ENCODE measurements at places on chromosomes 1 and 21.
A peak's percentile ranks its signal among the peaks of the same experiment; 100 is the strongest.

DNA sequence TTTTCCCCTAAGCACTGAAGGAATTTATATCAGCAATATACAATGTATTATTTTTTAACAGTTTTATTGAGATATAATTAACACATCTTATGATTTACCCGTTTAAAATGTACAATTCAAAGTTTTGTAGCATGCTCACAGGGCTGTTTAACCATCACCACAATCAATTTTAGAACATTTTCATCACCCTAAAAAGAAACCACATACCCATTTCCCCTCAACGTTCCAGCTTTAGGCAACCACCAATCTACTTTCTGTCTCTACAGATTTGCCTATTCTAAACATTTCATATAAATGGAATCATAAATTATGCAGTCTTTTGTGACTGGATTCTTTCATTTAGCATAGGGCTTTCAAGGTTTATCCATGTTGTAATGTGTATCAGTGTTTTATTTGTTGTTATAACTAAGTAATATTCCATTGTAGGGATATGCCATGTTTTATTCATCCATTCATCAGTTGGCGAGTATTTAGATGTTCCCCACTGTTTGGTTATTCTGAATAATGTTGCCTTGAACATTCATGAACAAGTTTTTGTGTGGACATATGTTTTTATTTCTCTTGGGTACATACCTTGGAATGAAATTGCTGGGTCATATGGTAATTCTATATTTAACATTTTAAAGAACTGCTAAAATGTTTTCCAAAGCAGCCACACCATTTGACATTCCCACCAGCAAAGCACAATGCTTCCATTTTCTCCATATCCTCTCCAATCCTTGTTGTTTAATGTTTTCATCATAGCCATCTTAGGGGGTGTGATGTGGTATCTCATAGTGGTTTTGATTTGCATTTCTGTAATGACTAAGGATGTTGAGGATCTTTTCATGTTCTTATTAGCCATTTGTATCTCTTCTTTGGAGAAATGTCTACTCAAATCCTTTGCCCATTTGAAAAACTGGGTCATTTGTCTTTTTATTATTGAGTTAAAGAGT lies 188.5 kb downstream of the TM2D1 start:
- DNase-seq: no peak

DNA sequence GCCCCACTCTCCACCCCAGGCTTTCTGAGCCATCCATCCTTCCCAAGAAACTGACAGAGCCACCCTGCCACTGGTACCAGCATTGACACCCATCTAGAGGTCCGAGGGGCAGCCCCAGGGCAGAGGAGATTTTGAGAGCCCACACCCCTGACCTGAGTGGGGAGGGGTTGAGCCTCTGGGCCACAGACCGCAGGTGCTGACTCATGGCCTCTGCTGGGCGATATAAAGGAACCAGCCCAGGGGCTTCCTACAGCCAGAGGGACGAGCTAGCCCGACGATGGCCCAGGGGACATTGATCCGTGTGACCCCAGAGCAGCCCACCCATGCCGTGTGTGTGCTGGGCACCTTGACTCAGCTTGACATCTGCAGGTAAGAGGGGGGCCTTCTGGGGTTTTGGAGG lies at the start of gene PADI4:
PADI4 (plus strand) TSS at position 252 of the 400 bp plus-strand sequence; CDS start at position 278, 26 bp downstream.
- DNase-seq: no peak

GRCh38 chr1:22229379-22229778 lies 86.5 kb upstream of the WNT4 start:
- no peak for DNase-seq

- DNase-seq: no peak
These were observed 409.5 kb upstream of the ADGRL2 start for GRCh38 chr1:81391125-81391828.

- DNase-seq: no peak
These were observed 650.3 kb downstream of the AJAP1 start for GRCh38 chr1:5304702-5305101.

DNA sequence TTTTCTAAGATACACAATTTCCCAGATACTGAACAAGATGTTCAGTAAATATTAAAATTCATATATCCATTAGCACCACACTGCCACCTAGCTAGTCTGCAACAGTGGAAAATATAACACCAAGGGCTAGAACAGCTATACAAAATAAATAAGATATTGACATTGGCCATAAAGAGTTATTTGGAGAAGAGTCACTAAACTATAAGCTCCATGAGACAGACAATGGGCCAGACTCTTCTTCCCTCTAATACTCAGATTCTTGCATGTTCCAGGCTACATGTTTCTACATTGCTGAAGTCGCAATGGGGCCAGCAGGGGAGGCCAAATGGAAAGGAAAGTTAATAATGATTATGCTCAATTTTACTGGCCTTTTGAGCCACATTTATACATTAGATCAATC lies 21.5 kb downstream of the SPATA6 start:
- DNase-seq: no peak

GRCh38 chr21:44931137-44931500 lies 8.7 kb upstream of the SLX9 start:
- no peak for DNase-seq

- DNase-seq: no peak
These were observed 18.2 kb upstream of the TRNAU1AP start for GRCh38 chr1:28534671-28535070.

DNA sequence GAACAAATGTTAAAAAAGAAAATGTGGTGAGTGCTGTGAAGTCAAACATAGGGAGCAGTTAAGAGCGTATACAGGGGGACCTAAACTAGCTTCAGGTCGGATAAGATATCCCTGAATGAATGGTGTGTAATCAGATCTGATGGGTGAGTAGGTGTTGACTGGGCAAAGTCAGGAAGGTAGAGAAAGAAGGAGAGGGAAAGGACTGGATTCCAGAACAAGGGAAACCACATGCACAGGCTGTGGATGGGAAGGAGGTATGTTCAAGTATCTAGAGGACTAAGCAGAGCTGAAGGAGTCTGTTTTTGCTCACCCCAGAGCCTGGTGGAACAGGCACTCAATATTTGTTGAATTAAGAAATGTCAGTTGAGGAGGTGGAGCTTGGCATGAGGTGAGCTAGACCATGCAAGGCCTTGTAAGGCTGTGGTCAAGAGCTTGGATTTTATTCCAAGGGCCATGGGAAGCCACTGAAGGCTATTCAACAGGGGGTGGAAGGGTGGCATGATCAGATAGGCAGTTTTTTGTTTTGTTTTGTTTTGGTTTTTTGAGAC lies 27.4 kb downstream of the MAP7D1 start:
- DNase-seq: no peak

GRCh38 chr1:172948457-172948856 lies 102.3 kb downstream of the TNFSF18 start:
- no peak for DNase-seq

DNA sequence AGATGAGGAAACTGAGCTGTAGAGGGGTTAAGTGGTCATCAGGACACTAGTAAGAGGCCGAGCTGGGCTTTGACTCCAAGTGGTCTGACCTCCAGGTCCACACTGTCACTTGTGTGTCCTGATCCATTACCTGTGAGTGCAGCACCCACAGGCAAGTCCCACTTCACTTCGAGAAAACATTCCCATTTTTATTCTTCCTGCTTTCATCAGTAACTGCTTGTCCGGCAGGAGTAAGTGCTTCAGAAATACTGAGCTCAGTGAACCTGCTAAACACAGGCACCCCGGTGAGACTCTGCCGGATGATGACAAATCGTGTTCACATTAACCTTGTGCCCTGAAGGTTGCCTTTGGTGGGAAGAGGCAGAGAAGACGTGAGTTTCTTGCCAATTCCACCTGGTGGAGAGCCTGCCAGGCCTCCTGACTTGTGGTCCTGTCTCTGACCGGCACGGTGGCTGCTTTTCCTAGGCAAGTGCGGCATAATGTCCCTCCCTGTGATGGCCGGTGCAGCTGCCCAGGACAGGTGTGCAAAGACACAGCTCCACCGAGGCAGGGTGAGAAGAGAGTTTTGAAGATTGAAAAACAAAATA lies 29.4 kb downstream of the ZBTB18 start:
- DNase-seq: no peak

GRCh38 chr1:22671999-22672398 lies 19.0 kb downstream of the C1QB start:
- no peak for DNase-seq

DNA sequence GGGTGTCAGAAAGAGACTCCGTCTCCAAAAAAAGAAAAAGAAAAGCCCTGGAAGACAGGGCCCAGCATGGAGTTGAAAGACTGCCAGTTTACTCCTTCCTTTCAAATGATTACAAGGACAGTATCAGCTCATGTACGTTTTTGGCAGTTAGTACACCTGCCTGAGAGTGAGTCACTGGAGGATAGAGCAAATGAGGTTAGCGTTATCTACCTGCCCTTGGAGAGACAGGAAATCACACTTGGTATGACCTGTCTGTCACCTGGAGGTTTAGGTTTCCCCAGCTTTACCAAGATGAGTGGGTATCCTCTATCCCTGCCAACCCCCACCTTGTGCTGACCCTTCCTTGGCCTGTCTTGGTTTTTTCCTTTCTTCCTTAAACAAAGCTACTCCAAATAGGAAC lies 96.8 kb upstream of the BMP8A start:
- no peak for DNase-seq

- DNase-seq: no peak
These were observed 16.0 kb upstream of the GCLM start for GRCh38 chr1:93925206-93925605.

- DNase-seq: no peak
These were observed 122.7 kb downstream of the MATN1 start for GRCh38 chr1:30600706-30601105.

GRCh38 chr1:199161319-199161680 lies 522.5 kb downstream of the PTPRC start:
- DNase-seq: no peak

GRCh38 chr1:205370780-205371179 lies 14.1 kb upstream of the KLHDC8A start:
- no peak for DNase-seq

- DNase-seq: no peak
These were observed 27.7 kb downstream of the UBE4B start for GRCh38 chr1:10060311-10061100.

DNA sequence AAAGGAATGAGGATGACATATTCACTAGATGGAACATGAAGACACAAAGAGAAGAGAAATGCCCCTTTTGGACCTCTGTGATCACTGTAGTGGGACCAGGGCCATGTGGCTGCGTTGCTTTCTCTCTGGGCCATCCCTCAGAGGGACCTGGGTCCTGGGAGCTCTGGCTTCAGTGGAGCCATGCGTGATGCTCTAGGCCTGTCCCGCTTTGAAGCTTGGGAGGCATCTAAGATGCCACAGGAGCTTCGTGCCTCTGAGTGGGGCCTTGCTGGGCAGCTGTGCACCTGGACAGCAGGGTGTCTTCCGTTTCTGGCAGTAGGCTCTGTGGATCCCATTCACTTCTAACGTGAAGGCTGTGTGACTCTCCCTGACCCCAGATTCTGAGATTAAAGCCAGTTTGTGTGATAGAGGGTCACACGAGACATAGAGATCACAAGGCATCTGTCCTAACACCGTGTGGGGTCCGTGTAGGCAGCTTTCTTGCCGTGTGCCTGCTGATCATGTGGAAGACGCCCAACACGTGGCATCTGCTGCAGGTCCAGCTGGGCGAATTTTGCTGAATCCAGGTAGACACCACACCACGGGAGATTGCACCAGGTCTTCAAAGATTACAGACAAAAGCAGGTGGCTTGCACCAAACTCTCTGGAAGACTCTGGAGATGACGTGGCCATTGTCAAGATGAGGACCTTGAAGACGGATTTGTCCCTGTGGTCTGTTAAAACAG lies 17.2 kb upstream of the PRSS38 start:
- no peak for DNase-seq

GRCh38 chr1:187870552-187870951 lies 1041.8 kb downstream of the PLA2G4A start:
- DNase-seq: no peak

DNA sequence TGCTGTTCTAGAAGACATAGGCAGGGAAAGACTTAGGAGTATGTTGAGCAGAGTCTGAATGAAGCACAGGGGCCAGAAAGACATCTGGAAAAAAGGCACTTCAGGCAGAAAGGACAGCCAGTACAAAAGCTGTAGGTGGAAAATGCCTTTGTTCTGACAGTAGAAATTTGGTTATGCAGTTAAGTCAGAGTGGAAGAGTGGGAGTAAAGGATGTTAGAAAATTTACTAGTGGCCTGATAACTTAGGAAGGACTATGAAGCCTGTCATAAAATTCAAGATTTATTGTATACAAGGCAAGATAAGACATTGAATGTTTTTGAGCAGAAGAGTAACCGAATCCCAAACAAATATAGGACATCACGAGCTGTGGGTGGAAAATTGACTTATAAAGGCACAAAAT lies 987.9 kb downstream of the PLA2G4A start:
- DNase-seq: no peak

DNA sequence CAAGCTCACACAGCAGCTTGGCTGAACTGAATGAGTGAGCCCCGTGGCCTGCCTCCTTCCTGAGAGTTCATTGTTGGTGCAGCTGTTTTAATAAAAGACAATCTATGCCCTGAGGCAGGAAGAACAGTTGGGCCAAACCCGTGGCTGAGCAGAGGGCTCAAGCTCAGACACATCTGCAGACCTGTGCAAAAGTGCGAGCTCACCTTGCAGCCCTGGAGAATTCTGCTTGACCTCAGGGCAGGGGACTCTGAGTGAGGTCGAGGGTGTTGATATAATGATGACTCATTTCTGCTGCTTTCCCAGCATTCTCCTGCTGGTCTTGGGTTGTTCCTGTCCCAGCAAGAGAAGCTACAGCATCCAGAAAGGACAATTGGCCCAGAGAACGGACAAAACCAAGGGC lies 61.0 kb downstream of the ATP5PO start:
- DNase-seq: no peak

DNA sequence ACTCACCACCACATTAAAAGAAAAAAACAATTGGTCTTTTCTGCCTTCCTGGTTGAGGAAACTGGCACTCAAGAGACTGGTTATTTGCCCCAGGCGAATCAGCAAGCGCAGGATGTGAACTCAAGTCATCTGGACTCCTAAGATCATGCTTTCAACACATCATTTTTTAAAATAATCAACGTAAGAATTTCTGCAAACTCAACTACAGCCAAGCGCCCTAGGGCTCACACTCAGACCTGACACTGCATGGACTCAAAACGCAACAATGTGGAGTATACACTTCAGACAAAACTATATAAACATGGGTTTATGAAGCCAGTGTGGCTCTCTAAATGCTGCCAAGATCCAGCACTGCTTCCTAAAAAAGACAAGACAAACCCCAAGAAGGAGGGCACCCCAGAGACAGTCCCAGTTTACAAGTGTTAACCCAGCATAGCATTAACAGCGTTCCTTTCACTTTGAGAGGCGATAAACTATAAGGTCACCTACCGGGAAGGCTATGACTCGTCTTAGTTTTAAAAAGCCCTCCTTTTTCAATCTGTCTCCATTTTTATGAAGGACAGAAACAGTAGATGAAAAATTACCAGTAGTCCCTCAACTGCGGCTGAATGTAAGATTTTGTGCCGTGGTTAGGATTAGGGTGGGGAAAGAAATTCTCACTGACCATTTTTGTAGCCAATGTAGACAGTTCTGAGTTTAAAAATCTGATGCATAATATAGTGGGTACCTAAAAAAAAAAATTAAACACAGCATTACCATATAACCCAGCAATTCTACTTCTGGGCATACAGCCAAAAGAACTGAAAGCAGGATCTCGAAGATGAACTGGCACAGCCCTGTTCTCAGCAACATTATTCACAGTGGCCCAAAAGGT lies 54.8 kb downstream of the SIPA1L2 start:
- DNase-seq: peak; percentile 30
